ENCODE measurements at places on chromosomes 5 and 9.
A peak's percentile ranks its signal among the peaks of the same experiment; 100 is the strongest.

DNA sequence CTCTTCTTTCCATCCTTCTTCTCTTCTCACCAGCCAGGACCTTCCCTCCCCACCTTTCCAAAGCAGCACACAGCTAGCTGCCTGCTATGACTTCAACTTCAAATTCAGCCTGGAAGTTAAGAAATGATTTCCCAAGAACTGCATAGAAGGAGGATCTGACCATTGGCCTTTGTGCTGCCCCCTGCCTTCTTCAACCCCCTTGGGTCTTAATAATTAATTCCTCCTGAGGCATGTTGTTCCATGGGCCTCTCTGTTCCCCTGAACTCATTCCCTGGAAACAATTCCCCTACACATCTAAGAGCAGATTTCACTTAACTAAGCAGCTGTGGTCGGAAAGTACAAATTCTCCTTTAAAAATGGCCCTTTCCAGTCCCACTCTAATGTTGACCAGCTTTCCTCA lies 62.4 kb downstream of the ADAMTS12 start:
- DNase-seq = no peak

DNA sequence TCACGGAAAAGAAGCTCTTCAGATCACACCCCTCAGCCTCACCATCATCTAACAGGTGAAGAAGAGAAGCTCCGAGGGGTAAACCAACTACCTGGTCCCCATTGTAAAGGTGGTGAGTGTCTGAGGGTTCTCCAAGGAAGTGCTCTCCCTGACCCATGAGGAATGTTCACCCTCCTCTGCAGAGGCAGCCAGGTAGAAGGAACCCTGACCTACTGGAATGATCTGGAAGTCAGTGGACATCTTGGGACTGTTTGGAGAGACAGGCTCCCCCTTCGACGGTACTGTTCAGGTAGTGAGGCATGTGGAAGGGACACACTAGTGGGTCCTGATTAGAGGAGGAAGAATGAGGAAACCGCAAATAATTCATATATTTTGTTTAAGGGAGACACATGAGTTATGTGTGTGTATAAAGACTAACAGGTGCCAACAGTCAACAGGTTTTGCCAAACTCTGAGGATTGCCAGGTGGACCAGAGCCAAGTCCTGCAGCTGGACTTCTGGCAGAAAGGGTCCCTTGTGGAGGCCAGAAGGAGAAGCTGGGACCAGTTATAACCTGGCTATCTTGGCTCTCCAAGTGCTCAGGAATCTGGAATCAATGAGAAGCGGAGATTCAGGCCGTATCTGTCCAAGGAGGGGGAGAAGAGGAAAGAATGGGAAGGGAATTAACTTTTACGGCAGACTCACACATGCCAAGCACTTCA lies 3.0 kb upstream of the ZBTB34 start:
- DNase-seq = peak; percentile 39

DNA sequence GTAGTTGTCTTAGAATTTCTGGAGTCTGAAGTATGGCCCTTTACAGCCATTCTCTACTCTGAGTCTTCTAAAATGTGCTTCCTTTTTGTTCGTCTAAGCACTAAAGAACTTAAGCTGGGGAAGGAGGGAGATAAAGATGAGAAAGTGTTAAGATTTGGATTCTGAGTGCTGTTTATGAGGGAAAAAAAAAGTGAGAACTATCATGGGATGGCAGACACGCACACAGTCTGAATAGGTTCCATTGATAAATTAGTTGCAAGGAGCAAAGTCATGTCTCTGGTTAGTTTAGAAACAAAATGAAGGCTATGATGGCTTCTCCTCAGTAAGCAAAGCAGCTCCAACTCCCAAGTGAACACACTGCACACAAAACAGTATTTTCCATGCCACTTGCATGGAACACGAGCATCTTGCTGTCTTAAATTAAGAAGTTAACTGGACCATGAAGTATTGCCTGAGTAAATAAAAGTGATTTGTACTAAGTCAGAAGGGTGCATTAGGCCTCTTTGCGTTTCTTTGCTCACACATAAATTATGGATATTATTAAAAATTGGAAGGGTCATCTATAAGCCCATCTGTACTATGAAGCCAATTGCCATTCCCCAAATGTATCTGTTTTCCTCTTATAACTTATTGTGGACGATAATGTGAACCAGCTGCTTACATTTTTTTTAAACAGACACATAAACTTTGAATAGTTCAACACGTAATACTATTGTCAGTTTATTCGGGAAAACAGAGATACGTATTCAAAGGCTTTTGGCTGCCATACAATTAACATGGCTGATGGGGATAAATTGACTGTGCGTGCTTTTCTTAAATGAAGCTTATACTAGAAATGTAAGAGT lies 199.3 kb downstream of the SGCD start:
- DNase-seq = peak; percentile 82

GRCh38 chr5:179533907-179534306 lies 16.4 kb upstream of the RUFY1 start:
- no peak for DNase-seq

DNA sequence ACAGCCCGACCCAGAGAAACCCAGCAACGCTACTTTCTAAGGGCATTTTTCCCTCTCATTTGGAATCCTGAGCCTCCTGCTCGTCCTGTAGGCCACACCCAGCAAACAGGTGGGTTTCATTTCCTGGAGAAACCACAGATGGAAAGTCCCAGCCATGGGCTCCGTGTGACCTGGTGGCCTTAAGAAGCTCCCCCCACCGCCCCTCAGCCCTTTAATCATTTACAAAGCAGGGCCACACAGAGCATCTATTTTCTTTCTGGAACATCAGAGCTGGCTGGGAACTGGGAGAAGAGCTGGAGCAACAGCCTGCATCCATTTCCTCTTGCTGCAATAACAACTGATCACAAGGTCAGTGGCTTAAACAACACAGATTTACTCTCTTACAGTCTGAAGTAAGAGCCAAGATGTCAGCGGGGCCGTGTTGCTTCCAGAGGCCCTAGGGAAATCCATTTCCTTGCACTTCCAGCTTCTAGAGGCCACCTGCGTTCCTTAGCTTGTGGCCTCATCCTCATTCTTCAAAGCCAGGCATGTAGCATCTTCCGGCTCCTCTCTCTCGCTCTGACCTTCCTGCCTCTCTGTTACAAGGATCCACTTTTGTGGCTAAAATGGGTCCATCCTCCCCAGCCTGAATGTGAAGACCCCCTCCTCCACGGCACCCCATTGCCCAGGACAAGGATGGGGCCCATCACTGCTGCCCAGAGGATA lies 40.5 kb downstream of the C9orf50 start:
- DNase-seq = no peak

DNA sequence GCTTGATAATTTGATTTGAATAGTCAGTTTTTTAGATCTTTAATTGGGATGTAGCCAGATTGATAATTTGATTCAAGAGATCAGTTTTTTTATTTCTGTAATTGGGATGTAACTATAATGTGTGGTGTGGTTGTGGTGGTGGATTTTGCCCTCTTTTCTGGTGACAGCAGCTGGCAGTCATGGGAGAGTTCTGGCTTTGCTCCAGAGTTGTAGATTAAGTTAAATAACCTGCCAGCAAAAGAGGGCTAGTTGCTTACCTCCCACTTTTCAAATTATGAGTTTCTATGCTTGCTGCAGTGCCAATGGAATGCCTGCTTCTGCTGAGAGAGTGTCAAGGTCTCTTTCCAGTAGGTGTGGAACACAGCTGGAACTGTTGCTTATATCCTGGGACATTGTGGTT lies 315.1 kb downstream of the CCDC171 start:
- no peak for DNase-seq

DNA sequence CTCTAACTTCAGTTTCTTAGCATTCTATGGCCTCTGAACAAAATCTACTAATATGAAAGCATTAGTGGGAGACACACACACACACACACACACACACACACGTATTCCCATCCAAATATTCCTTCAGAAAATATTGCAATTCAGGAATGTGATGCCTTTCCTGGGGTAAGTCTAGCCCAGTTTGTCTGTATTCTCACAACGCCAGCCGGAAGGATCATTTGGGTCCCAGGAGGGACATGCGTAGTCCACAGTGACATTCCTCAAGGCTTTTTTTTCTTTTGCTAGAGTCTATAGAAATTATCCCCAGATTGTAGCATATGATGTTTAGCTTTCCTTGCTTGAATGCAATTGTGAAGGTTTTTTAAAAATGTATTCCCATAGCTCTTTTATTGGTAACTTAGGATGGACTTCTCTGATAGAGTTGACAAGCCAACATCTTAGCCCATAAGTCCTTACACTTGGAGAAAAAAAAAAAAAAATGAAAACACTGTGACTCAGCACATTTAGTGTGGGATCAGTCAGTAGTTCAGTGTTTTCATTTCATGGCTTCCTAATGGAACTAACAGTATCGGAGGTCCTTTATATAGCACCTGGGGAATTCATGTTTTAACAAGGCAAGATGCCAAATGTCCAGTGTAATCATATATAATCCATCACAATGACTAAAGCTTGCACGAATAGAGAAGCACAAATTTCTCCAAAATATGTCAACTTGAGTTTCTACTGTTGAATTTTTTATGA lies 316.5 kb downstream of the DIRAS2 start:
- DNase-seq = no peak

DNA sequence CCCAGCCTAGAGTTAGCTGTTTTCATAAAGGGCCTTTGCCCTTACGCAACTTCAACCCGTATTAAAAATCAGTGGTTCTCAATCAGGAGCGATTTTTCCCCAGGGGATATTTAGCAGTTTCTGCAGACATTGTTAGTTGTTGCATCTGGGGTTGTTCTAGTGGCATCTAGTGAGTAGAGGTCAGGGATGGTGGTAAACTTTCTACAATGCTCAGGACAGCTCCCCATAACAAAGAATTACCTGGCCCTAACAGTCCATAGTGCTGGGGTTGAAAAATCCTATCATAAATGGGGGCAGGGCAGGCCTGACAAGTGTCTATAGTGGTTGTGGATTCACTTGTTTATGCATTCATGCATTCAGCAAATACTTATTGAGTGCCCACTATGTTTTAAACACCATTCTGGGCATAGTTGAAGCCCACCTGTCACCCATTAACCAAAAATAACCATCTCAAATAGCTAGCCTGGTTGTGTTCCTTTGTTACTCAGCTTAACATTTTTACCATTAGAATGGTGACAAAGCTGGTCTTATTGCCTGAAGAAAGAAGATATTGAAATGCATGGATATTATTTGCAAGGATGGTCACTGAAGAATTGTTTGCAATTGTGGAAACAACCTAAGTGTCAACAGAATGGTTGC lies 15.9 kb upstream of the FGF1 start:
- DNase-seq = no peak

DNA sequence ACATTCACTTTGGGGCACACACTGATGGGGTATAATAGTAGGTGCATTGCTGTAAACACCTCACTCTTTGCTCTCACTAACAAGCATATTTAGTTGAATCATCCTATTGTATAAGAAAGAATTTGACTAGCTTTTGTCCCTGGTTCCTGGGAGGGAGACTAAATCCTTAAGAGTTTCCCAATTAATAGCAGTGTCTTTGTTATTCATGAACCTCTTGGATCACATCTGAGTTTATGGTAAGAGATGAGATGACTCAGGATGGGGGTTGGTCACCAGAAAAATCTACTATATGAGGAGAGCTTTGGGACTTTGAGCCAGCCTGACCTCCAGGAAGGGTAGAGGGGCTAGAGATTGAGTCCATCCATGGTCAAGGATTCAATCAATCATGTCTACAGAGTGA lies 56.8 kb downstream of the PUM3 start:
- DNase-seq = no peak

DNA sequence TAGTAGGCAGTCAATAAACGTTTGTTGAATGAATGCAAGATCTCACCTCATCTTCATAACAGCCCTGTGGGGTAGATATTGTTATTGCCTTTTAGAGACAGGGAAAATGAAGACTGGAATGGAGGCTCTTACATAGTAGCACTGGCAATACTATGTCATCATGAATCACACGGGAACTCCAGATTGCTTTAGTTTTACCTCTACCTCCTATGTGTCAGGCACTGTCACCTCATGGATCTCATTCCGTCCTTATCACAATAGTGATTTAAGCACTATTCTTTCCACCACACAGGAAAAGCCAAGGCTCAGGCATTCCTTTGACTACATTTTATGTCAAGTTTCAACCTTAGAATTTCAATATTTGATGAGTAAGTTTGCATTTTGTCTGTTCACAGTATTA lies 2.9 kb upstream of the EPB41L4B start:
- DNase-seq = no peak

DNA sequence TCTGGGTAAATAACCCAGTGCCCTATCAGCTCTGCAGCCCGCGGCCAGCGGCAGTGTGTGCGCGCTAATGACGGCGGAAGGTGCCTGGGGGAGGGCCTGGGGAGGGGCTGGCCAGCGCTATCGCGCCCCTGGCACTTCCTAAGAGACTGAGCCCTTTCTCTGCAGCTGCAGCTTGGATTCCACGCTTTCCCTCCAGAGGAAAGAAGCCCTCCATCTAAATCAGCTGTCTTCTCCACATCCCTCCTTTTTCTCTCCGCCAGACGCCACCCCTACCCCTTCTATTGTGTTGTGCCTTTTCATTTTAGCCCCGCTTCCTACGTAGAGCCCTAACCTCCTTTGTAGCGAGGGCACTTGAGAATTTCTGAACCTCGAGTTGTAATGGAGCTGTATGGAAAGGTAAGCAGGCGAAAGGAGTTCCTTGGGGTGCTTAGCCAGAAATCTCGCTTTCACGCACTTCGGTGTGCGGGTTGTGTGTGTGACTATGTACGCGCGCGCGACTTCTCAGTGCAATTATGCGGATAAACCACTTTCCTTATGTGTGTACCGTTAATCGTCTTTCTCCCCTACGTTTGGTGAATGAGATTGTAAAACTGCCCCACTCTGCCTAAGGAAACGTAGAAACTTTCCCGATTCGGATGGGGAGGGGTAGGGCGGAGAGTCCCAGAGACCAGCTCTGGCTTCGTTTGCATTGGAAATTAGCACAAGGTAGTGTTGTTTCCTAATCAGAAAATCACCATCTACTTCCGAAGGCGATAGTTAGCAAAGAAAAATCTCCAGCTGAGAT lies 664 bp upstream of the RAB3C start:
- no peak for DNase-seq

GRCh38 chr5:93886917-93887361 lies 145.5 kb upstream of the POU5F2 start:
- DNase-seq = no peak

- DNase-seq = no peak
These were observed 597.2 kb upstream of the CDH10 start for GRCh38 chr5:25241981-25242380.
